Omental fat pad (tissue), 4 donors: ENCODE measurements at places on chromosomes 2 and 18. TPM values are rescaled to one million over a fixed set of nuclear protein-coding genes. Genes with fewer than 3 reads are reported as not detected.

RGPD4 gene
- not detected for total RNA-seq

CFC1 gene
- not detected for total RNA-seq

FAP gene
- 20.5 TPM for total RNA-seq

C2orf80 gene
- not detected for total RNA-seq

TSHZ1 gene
- 11.6 TPM for total RNA-seq

TMEM163 gene
- total RNA-seq, result 6.4 TPM

SCYGR4 gene
- not detected for total RNA-seq

STARD6 gene
- total RNA-seq, result not detected

CTDSP1 gene
- 82.0 TPM for total RNA-seq

SEMA4C gene
- 33.6 TPM for total RNA-seq

ADNP2 gene
- 18.0 TPM for total RNA-seq

NEUROD1 gene
- total RNA-seq, result not detected

TGFBRAP1 gene
- total RNA-seq, result 23.2 TPM

METTL21A gene
- total RNA-seq, result 21.9 TPM

- no peak for DNase-seq
Observed at GRCh38 chr2:170235860-170236679, 58.1 kb downstream of the MYO3B start.

- no peak for DNase-seq
Observed at GRCh38 chr2:223647258-223647952, 45.2 kb upstream of the SCG2 start.

DNA sequence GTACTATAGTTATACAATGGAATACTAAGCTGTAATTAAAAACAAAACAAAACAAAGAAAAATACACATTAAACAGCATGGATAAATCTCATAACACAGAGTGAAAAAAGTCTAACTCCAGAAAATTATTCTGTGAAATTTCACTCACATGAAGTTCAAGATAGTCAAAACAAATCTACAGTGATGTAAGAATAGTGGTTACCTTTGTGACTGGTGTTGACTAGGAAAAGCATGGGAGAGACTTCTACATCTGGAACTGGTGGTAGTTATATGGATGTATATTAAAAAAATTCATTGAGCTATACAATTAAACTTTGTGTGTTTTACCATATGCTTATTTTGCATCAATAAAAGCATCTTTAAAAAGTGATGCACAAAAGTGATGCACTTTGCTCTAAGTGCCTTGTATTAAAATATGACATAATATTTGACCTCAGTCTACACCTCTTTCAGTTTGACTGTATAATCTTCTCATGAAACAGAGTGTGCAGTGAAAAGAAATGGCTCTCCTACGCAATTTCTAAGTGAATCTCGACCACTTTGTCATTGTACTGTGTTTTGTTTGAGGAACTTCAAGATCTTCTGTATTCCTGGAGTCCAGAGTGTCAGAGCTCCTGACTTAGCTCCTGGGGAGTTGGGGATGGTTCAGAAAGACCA, 28.0 kb downstream of the STAT4 start:
- no peak for DNase-seq

GRCh38 chr2:96888072-96889011, 18.5 kb upstream of the SEMA4C start:
- no peak for DNase-seq

GRCh38 chr2:187612857-187613256, 58.6 kb upstream of the TFPI start:
- no peak for DNase-seq

- DNase-seq, result no peak
Observed at GRCh38 chr2:54965425-54965824, 84.8 kb downstream of the RTN4 start.

- DNase-seq, result no peak
Observed at GRCh38 chr2:162006337-162006736, 67.7 kb downstream of the DPP4 start.

DNA sequence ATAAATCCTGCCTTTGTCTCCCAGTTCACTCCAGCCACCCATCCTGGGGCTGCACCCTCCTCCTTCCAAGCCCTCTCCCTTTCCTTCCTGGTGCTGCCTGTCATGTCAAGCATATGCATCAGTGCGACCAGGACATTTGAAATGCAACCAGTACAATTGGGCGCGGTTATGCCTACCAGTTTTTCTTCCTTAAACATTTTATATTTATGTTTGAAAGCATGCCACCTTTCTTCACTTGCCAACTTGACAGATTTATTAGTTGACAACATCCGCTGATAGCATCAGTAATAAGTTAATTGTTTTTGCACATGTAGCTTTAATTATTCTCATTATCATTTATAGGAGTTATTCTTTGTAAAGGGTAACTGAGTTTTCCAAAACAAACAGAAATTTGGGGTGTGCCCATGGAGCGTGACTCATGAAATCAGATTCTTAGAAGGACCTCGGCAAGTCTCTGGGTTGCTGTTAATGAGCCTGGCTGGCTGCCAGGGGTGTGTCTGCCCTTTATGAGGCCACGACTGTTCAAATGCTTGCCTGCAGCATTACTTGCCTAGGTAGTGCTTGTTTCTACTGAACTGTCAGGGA, 32.8 kb upstream of the IL1B start:
- DNase-seq, result peak; percentile 66

GRCh38 chr2:189782221-189782671, 1.9 kb downstream of the ORMDL1 start:
- no peak for DNase-seq

- DNase-seq, result no peak
Observed at GRCh38 chr2:109525836-109526235, 87.9 kb downstream of the SEPTIN10 start.

DNA sequence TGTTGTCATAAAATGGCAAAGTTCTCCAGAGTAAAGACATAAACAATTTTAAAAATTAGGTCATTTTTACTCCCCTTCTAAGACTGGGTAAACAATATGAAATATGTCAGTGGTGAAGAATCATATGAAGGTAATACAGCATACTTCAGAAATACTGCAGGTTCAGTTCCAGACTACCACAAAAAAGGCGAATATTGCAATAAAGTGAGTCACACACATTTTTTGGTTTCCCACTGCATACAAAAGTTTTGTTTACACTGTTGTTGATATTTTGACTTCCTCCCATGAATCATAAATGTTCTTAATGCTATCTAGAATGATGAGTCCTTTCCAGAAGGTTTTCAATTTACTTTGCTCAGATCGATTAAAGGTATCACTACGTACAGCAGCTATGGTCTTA, 73.5 kb downstream of the SMC6 start:
- DNase-seq, result no peak

GRCh38 chr18:61572871-61573270, 239.6 kb downstream of the CDH20 start:
- DNase-seq, result no peak

- DNase-seq, result no peak
Observed at GRCh38 chr2:53777134-53777533, 9.5 kb downstream of the CHAC2 start.

GRCh38 chr2:15919716-15920434, 20.5 kb upstream of the MYCN start:
- no peak for DNase-seq

- no peak for DNase-seq
Observed at GRCh38 chr2:213189001-213189899, 37.8 kb upstream of the IKZF2 start.

GRCh38 chr2:64391424-64391823, 62.5 kb upstream of the LGALSL start:
- DNase-seq, result no peak

GRCh38 chr18:74898965-74899364, 301.3 kb downstream of the ZNF407 start:
- no peak for DNase-seq

DNA sequence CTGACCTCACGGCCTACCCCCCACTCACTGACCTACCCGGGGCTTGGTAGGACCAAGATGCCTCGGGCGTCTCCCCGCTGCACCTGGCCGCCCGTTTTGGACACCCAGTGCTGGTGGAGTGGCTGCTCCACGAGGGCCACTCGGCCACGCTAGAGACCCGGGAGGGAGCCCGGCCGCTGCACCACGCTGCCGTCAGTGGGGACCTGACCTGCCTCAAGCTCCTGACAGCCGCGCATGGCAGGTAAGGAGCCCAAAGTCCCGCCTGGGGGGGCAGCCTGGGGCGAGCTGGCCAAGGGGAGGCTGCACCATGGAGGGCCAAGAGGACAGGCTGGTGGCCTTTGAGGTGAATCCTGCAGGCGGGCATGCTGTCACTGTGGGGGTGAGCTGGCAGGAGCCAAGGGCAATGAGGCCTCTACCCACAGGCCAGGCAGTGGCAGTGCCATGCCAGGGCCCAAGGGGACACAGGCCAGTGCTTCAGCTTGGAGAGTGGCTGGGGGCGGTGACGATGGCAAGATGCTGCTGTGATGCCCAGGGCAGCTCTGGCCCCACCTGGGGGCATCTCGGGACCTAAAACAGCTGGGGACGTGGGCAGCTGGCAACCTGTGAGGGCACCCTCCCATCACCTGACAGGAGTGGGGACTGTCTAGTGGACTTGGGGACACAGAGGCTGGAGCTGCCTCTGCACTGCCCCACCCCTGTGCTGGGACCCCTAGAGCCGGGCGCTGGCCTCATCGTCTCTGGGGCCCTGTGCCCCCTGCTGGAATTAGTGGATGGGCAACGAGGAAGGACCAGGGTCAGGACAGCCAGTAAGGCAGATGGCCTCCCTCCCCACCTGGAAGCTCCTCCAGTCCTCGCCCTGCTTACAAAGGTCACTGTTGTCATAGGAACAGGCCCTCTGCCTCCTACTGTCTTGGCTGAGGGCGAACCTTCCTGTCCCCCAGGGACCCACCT, 2.0 kb downstream of the ESPNL start:
- DNase-seq, result no peak

- no peak for DNase-seq
Observed at GRCh38 chr2:201733544-201733943, 35.1 kb upstream of the MPP4 start.

DNA sequence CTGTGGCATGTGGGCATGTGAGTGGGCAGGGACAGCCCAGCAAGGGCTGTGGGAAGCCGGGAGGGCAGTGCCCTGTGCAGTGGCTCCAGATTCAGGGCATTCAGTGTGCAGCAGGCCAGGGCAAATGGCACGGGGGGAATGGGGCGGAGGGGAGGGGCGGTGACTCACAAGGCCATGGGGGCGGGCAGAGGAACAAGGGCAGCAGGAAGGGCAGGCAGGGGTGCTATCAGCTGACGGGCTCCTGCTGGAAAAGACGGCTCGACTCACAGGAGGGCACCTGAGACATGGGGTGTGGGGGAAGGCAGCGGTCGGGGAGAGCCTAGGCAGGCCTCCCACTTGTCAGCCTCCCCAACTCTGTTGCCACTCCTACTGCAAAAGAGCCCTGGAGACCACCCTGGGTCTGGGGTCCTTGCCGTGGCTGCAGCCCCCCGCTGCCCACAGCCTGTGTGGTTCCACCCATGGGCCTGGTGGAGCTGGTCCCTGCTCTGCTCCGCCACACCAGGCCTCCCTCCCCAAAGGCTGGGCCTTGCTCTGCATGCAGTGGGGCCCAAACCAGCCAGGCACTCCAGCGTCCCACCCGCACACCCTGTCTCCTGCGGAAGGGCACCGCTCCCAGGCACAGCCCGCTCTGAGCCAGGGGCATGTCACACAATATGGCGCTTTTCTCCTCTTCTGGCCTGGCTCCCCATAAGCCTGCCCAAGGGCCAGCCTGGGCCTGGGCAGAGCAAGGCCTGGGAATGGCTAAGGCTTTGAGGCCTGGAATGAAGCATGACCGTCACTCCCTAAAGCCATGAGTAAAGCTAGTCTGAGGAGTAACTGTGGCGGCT, 25.9 kb downstream of the HS6ST1 start:
- no peak for DNase-seq

DNA sequence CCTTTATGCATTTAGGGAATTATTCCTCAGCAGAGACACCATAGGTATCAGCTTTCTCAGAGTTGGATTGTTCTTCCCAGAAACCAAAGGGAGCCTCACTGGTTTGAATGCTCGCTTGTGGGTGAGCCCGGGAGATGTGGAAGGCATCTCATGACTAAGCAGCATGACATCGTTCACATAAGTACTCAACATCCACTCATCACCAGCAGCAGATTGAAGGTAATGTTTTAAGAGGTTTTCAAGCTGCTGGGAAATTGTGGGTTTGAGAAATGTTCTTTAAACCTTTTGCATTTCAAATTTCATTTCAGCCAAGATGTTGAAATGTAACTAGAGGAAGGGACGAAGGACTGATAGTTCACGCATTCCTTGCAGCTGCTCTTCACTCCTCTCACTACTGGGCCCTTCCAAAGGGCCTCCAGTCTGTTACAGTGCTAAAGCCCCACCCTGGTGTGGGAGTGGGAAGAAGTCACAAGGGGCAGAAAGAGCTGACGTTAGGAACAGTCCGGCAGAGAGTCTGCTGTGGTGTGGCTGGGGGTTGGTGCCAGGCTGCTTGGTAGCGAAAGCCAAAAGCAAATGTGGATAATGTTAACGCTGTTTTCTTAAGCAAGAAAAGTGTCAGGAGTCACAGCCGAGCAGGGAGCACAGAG, 324.5 kb upstream of the EPHA4 start:
- DNase-seq, result no peak

DNA sequence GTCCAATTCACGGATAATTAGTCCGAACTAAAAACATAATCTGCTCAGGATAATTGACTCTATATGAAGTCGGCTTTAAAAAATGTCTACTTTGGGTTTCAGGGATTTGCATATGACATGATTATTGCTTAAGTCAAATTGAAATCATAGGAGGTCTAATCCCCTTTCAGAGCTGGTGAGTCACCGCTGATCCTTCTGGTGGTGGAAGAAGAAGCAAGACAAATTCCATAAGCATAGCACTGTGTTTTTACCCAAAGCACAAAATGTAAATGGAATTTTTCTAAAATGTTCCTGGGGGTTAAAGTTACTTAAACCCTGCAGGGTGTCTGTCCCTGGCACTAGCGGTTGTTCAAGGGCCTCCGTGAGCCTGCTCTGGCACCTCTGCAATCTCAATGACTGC, 460.2 kb downstream of the LRATD1 start:
- DNase-seq, result no peak

DNA sequence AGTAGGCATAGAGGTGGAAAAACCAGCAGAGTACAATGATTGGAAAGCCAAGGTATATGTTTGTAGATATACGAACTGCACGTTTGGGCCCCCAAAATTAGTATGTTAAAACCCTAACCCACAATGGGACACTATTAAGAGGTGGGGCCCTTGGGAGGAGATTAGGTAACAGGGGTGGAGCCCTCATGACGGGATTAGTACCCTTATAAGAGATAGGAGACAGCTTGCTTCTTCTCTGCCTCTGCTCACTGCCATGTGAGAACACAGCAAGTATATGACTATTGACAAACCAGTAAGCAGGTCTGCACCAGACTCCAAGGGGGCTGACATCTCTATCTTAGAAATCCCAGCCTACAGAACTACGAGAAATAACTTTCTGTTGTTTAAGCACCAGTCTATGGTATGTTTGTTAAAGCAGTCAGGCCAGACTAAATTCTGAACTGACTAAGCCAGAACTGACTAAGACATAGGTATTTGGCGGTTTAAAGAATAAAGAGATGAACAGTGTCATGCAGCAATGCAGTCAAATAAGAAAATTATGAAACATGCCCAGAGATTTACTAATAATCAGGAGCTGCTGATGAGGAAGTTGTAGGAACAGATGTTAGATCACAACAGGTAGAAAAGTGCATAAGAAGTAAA, 182.9 kb downstream of the DYM start:
- DNase-seq, result no peak
